ELR (cell line): ENCODE measurements at places on chromosomes 4 and X.
A peak's percentile ranks its signal among the peaks of the same experiment; 100 is the strongest.

DNA sequence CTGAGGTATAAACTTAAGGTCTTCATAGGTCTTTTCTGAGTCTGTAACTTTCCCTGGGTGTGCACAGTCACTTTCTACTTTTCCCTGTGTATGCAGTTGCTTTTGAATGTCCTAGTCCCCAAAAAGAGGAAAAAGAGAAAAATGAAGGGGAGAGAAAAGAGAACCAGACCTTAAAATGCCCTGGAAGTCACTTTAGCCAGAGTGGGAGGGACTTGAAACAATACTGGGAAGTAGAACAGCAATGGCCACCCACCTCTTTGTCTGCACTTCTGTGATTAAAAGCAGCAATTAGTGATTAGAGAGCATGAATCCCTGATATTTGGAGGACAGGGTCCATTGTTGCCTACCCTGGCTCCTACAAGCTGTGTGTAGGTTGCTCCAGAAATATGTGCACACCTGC, 36.1 kb downstream of the ZCCHC13 start:
- DNase-seq: no peak

GRCh38 chrX:18468599-18468998, 43.2 kb downstream of the CDKL5 start:
- DNase-seq: no peak

DNA sequence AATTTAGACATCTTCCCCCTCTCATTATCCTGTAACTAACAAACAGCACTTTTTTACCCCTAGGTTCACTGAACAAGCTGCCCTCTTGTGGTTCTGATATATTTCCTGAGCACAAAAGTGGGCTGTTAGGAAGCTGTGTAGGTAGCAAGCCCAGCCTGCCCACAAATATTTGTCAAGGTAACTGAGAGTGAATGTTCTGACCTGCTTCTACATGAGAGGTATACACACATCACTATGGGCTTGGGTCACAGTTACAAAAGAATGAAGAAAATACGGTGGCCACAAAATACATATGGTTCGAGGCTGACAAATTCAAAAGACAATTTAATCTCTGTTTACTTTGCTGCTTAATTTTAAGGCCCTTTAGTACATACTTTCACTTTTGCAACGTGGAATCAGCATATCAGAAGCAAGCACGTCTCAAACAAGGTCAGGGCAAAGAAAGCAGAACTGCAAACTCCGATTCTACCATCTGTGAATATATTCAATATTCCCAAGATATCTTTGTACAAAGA, 78.7 kb downstream of the RBM47 start:
- peak; percentile 61 for DNase-seq

GRCh38 chr4:2810388-2810787, 17.5 kb downstream of the SH3BP2 start:
- DNase-seq: no peak

- no peak for DNase-seq
Measured at GRCh38 chr4:48033412-48033811, 16.8 kb downstream of the NIPAL1 start.

- DNase-seq: peak; percentile 69
Measured at GRCh38 chrX:31423609-31424189, 351.9 kb upstream of the FTHL17 start.

DNA sequence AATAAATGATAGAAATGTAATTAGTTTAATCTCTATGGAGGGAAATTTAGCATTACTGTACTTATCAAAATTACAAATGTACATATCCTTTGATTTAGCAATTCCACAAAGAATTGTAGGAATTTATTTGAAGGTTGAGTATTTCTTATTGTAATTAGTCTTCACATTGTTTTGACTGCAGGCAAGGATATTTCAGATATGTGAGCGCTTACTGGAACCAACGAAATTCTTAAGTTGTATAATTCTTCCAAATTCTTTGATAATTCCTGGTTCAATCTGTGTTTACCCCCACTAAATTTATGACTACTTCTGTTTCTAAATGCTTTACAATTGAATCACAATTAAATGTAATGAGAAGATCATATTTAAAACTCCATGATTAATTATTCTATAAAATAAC, 26.9 kb upstream of the WWC2 start:
- DNase-seq: no peak

DNA sequence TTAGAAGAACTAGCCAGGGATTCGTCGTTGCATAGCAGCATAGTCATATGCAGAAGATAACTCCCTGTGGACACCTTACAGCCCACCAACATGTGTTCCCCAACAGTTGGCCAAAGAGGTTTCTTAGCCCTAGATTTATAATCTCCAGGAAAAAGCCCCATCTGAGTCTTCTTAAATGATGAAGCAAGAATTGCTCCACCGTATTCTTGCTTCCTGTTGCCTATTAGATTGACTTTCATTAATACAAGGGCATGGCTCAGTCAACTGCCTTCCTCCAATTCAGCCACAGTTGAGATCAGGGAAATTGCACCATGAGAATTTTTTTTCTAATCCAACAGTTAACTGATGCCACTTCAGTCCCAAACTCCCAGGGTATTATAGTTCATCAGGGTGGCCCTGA, 5.2 kb upstream of the AFF2 start:
- DNase-seq: no peak

DNA sequence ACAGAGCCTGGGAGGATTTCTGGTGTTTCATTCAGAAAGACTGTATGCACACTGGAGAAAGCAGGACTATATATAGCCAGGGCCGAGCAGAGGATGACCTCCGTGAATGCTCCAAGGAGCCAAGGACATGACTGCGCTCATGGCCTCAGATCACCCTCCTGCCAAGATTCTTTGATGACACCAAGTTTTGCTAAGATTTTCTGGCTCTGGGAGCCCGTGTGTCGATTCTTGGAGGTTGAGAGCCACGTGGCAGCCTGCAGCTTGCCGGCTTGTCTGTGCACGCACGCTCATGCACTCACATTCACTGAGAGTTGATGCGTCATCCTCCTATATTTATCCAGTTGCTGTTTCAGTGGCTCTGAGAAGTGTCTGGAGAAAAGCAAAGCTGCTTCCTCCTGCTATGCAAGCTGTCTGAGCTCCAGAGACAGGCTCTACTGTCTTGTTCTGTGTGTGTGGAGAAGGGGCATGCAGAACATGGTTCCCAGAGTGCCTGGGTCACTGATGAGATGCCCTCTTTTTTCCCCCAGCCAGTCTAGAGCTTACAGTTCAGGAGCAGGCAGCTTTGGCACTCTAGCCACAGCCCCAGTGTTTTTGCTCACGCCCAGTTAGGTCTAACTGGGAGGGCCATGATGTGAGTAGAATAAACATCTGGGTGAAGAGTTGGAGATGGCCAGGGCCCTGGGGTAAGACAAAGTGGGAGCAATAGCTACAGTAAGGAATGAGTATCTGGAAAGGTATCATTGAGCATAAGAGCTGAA, 64.9 kb upstream of the SCOC start:
- peak; percentile 70 for DNase-seq

- DNase-seq: no peak
Measured at GRCh38 chr4:123163501-123163900, 233.1 kb upstream of the SPRY1 start.

DNA sequence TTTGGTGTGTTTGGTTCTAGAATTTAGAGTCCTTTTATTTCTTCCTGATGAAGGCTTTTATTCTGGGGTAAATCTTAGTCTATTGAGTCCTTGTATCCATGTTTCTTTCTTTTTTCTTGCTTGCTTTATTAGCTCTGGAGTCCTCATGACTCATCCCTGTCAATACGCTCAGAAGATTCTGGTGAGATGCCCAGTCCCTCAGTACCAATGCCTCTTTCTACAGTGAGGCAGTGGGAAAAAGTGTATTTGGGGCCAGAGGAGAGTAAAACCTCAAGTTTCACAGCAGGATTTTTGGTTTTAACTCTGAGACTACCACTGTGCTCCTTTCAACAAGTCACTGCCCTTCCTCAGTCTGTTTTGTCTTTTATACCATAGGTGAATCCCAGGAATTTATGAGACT, 368.0 kb downstream of the GBA3 start:
- DNase-seq: peak; percentile 18

DNA sequence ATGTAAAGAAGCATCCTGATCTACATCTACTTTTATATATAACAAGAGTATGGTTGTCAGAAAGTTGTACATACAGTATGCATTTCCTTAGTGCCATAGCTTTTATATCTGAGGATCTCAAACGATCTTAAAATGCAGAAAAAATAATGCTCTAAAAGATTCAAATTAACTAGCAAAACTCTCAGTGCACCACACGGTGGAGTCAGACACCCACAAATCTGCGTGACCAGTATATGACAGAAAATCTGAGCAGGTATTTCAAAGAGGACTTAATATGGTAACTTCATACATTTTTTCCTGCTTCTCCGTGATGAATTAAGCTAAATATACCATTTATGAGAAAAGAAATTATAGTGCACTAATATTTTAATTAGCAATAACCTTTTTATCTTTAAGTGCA, 803.0 kb downstream of the DMD start:
- peak; percentile 11 for DNase-seq

GRCh38 chr4:119041951-119042560, 93.6 kb upstream of the MYOZ2 start:
- DNase-seq: peak; percentile 77

- DNase-seq: no peak
Measured at GRCh38 chr4:184439856-184440594, 34.3 kb downstream of the IRF2 start.

- DNase-seq: no peak
Measured at GRCh38 chr4:124469981-124470380, 242.6 kb downstream of the ANKRD50 start.

- DNase-seq: no peak
Measured at GRCh38 chr4:62394766-62395165, 1194.6 kb downstream of the ADGRL3 start.

DNA sequence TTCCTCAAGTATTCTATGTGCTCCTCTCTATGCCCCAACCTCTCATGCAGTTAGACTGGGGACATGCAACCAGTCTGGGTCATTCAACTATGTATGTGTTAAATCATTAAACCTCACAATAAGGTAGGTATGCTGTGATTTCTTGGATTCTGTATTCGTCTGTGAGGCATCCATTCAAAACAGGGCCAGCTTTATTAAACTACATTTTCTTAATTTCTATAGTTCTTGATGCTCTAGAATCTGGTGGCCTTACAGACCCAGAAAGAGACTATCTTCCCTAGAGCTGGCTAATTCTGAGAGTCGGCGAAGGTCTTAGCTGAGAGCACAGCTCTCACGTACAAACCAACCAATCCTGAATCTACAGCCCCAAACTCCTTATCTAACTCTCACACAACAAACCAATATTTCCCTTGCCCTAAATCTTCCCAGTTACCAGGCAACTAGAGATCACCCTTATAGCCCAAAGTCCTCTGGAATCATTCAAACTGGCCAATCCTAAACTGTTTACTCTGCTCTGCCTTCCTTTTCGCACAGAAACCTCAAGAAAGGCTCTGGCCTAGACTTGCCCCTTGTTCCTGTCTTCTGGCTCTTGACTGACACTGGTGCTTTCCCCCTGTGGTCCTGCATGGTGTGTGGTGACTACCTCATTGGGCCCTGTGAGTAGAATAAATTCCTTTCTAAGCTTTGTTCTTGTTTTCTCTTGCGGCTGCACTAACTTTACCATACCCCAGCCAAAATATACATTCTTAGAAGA, 203.5 kb upstream of the TET2 start:
- DNase-seq: no peak

DNA sequence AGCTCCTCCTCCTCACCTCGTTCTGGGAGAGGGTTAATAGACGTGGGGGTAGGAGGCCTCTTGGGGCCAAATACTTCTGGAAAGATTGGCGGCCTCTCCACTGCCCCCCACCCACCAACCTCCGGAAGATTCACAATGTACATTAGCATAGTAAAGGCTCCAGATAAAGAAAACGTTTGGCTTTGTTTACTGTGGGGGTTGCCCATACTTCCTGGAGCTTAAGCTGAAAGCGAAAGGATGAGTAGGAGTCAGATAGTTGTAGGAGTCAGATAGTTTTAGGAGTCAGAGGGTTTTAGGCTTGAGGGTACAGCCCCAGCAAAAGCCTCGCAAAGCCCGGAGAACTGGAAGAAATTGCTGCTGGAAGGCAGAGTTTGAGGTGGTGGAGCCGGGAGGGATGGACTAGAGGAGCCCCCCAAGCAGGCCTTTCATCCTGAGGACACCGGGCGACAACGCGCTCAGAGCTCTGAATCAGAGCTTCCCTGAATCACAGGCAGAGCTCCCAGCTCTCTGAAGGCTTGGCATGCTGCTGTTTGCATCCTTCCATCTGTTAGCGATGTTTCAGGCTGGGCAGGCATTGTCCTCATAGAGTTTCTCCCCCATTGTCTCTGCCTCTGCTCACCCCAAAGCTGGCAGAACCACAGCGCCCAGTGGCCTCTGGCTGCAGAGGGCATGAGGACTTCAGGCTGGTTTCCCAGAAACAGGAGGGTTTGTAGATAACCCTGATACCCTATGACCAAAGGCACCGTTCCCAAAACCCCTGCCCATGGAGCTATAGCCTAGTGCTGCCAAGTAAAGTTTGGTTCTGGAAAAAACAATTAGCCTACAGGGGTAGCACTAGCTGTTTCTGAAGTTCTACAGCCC, 280.7 kb downstream of the BCOR start:
- DNase-seq: peak; percentile 23

DNA sequence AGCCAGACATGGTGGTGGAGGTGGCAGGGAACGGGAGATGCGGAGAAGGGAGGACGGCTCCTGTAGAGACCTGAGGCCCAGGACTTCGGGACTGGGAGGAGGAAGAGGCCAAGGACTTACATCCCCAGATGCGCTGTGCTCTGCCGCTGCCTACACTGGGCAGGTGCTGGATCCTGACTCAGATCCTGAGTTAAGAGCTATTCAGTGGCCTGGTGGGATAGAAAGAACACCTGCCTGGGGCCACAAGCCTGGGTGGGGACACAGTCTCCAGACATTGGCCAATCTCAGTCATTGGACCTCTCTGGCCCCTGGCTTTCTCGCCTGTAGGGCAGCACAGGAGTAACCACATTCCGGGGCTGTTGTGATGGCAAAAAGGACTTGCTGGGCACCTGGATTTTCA, 10.9 kb upstream of the MSX1 start:
- DNase-seq: no peak

DNA sequence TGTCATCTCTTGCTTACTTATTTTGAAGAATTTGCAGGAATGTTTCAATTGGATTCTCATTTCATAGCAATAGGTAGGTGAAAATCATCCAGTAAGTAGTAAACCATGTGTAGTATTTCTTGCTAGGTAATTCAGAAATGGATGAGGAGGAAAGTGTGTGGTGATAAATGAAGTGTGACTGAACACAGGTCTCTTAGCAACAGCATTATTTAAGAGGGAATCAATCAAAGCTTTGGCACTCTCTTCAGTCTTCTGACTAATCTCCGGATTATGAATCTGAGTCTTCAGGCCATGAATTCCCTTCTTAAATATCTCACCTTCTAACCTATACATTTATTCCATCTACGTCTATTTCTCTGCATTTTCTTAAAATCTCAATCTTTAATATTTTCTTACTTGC, 55.8 kb upstream of the ARHGAP24 start:
- DNase-seq: no peak

GRCh38 chrX:49188468-49189076, 2.4 kb upstream of the PRICKLE3 start:
- DNase-seq: no peak

GRCh38 chr4:92252846-92253245, 50.9 kb upstream of the GRID2 start:
- no peak for DNase-seq
